Fibroblast of skin of abdomen (primary cell): ENCODE measurements at places on chromosomes 6 and 20.
A peak's percentile ranks its signal among the peaks of the same experiment; 100 is the strongest.

GRCh38 chr6:168496997-168497331, 56.0 kb downstream of the SMOC2 start:
- DNase-seq = no peak

GRCh38 chr6:128659878-128660622, 139.7 kb upstream of the PTPRK start:
- no peak for DNase-seq

- DNase-seq = no peak
These were observed 33.0 kb downstream of the C20orf173 start for GRCh38 chr20:35496481-35496880.

- peak; percentile 13 for DNase-seq
These were observed 301.6 kb upstream of the ADGRB3 start for GRCh38 chr6:68333442-68333841.

DNA sequence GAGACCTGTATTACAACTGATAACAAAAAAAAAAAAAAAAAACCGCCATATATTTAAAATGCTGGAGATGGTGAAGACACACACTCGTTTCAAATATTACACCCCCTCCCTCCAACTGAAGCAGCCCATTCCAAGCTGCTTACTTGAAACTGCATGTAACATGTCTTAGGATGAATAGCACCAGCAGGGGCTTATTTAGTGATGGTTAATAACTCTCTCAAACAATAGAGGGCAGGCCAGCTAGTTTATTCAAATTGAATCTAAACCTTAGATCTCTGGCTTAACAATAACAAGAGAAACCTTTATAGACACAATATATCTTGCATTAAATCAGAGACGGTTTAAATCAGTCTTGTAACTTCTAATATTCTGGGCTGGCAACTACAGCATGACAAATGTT, 9.3 kb upstream of the JPH2 start:
- no peak for DNase-seq

DNA sequence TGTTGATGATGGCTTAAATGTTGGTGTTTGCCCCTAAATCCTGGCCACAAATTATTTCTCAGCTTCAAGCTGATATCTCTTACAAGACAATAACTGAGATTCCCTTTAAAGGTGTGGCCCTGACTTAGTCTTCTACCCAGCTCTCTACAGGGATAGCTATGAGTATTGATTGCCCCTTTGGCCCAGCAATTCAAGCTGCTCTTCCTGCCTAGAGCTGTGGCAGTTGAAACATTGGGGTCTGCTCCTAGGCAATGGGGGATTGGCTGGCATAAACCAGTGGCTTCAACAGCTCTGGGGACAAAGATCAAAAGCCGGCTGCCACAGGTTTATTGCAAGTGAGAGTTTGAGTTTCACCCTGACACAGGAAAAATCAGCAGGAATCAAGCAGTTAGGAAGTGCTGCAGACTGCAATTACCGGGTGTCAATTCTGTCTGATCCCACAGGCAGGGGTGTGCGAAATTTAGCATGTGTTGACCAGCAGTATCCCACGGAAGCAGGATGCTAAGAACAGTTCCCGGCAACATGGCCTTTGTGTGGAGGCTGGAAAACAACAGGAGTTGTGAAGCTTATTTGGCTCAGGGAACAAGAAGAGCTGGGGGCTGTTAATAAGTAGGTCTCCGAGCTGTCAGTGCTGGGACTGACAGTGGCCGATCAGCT, 66.2 kb upstream of the IYD start:
- DNase-seq = no peak

DNA sequence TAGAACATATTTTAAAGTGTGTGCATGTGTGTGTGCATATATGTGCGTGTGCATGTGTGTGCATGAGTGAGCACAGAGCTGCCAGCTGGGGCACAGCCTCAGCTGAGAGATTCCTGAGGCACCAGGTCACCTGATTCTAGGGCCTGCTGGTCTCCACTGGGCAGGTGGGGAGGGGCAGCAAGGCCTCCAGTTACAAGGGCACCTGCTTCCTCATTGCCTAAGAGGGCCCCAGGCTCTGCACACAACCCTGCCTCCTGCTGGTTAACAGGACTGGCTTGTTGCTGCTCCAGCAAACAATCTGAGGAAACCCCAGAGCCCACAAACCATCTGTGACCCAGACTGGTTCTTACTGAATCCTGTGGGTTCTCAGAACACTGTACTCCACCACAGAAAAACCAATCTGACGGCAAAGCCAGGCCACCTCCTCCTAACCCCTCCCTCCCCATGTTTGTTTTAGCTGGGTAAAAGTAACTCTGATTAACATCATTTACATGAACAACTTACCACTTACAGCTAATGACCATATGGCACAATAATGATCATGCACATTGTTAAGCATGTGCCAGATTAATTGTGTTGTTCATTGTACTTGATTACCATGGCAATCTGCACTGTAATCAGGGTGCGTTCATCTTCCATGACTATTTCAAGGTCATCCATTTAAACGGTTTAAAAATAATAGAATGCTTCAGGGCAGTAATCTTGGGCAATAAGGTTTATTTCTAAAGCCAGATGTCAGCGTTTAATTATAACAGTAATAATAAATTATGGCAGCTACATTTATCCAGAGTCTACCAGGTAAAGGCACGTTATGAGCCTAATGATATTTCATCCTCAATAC, 23.1 kb upstream of the UBE2J1 start:
- DNase-seq = no peak

- no peak for DNase-seq
These were observed 344.6 kb upstream of the MARCKS start for GRCh38 chr6:113512576-113512975.

DNA sequence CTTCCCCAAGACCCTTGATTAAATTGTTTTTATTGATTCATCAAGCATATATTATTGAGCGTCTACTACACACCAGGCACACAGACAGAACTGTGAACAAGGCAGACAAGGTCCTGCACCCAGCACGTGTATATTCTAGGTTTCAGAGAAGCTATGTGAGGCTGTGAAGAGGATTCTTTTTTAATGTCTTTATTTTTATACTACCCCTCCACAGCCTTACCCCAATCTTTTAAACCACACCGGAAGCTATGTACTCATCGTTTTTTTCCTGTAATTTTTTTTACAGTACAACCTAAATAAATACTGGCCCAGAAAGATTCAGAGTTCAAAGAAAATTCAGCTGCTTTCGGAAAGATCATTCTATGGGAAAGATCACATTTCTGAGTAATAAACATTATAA, 10.0 kb downstream of the SGK1 start:
- no peak for DNase-seq

DNA sequence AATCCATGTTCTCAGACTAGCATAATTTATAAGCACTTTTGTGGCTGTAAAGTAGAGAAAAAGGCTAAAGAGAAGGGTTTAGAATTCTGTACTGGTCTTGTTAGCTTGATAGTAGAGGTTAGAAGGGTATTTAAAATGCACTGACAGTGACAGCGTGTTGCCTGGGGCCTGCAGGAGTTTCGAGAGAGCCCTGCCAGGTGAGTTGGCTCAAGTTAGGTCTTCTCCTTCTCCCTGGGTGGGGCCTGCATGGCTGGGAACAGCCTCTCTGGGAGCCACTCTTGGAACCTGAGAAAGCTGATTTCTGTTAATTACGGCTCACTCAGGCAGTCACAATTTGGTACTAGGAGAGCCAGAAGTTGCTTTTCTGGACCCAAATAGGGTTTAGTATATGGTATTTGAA, 103.7 kb downstream of the ARID1B start:
- DNase-seq = no peak

DNA sequence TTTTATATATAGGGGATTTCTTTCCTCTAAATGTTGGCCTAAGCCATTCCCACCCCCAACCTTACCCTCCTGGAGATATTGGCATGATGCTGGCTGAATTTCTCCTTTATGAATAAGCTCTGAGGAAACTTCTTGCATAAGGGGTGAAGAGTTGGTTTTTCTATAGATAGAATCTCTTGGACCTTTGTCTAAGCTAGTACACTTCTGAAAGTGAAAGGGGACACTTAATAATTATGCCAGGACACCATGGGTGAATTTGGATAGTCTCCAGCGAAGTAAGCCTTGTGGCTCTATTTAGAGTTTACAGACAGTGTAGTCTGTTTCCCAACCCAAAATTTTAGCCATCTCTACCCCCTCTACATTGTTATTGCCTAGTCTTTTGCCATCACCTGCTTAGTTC, 27.1 kb upstream of the FABP7 start:
- DNase-seq = no peak

GRCh38 chr20:45096781-45097180, 4.1 kb downstream of the KCNS1 start:
- DNase-seq = no peak
